ENCODE measurements at places on chromosomes 12 and 14. TPM values are rescaled to one million over a fixed set of nuclear protein-coding genes. Genes with fewer than 3 reads are reported as not detected.

- DNase-seq, result peak; percentile 65
These were observed 108.3 kb downstream of the NUAK1 start for GRCh38 chr12:106030210-106031071.

GRCh38 chr14:88164906-88165534 is 158.0 kb downstream of the KCNK10 start:
- peak; percentile 1 for DNase-seq

GRCh38 chr12:106684497-106684896 is 90.0 kb upstream of the RIC8B start:
- DNase-seq, result no peak

GRCh38 chr12:130948751-130949150 is 5.0 kb upstream of the ADGRD1 start:
- no peak for DNase-seq

- DNase-seq, result no peak
These were observed 435.0 kb upstream of the STXBP6 start for GRCh38 chr14:25484906-25485305.

DNA sequence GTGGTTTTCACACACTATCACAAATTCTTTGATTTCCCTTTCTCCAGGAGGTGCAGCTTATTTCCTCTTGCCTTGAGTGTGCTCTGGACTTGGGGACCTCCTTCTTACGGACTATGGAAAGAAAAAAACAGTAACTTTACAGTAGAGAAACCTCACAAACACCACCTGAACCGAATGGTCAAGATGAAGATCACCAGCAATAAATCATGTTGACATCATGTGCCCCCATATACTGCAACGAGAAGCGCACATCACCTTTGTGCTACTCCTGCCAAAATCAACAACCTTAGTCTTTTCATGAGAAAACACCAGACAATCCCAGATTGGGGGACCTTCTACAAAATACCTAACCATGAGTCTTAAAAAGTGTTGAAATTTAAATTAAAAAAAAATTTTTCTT is 13.3 kb upstream of the NYNRIN start:
- no peak for DNase-seq

- DNase-seq, result peak; percentile 0
These were observed 201.7 kb downstream of the EXOC5 start for GRCh38 chr14:57066887-57067513.

- no peak for DNase-seq
These were observed 216.5 kb downstream of the SLC38A4 start for GRCh38 chr12:46609273-46609623.

GRCh38 chr12:53340398-53340797 is 4.2 kb upstream of the SP7 start:
- peak; percentile 15 for DNase-seq

GRCh38 chr14:52825085-52825484 is 33.7 kb upstream of the GNPNAT1 start:
- DNase-seq, result no peak

GRCh38 chr12:41293011-41293410 is 104.9 kb downstream of the PDZRN4 start:
- DNase-seq, result no peak

GRCh38 chr12:42859612-42860011 is 270.1 kb upstream of the PRICKLE1 start:
- DNase-seq, result peak; percentile 69

DNA sequence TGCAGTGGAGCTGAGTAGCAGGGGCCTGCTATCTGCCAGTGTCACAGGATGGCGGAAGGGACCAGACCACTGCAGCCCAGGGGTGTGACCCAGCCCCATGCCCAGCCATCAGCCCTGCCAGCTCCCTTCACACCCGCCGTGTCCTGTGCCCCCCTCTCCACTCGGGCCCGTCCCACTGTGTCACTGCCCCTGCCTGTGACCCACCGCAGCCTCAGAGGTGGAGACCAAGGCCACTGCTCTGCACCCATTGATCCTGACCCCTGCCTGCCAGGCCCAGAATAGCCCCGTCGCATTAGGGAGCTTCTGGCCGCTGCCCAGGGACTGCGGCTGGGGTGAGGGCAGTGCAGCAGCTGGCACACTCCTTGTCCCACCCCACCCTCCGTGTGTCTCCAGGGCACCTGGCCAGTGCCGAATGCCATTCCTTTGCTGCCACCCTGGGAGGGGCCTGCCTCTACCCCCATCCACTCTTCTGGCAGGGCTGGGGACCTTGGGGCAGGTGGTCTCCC is 2.1 kb upstream of the CRIP2 start:
- DNase-seq, result no peak

DNA sequence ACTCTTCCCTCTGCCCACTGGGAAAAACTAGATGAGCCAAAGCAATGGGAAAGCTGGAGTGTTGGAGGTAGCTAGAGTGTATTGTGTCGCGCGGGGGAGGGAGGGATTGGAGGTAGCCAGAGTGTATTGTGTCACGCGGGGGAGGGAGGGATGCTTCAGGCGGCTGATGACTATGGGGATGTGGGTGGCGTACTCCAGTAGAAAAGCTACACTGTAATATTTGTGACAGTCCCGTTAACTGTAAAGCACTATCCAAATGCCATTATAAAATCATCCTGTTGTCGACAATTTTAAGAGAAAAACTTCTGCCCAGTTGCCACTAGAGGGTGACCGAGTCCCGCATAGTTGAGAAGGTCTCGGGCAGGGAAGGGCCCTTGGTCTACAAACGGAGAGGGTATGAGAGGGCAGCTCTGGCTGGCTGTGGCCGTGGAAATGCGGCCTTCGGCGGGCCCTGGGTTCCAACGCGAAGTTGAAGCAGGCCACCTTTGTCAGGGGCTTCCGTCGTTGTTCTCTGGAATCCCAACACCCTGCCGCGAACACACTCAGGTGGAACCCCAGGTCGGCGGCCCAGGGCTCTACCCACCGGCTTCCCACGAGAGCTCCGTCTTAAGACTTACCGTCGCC is 15.1 kb upstream of the PLEK2 start:
- peak; percentile 70 for DNase-seq

- DNase-seq, result peak; percentile 83
These were observed 113.2 kb upstream of the FLRT2 start for GRCh38 chr14:85416771-85417170.

DNA sequence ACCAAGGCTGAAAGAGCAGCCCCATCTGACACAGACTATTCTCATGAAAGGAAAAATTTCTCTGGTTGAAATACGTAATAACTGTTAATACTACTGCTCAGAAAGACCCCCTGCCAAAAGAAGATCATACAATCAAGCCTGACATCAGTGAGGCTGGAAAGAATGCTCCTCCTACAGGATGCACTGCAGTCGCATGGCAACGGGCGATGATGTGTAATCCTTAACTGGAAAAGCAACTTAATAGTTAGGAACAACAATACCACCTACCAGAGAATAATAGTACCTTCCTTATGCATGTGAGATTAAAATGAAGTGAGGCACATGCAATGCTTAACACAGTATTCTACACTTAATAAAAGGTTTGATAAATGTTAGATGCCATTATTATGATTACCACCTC is 1.2 kb upstream of the GOLGA5 start:
- DNase-seq, result peak; percentile 20

Gene KRT84
- total RNA-seq, result not detected

Gene RNASE3
- total RNA-seq, result not detected

Gene G2E3
- 14.7 TPM for total RNA-seq

Gene C12orf54
- total RNA-seq, result not detected

Gene TSPAN8
- under 0.01 TPM for total RNA-seq

Gene LRRC10
- not detected for total RNA-seq

Gene MUCL1
- not detected for total RNA-seq

Gene SERPINA9
- not detected for total RNA-seq

Gene DAO
- not detected for total RNA-seq

Gene ZNF891
- total RNA-seq, result 1.2 TPM

Gene LAG3
- total RNA-seq, result 0.26 TPM

Measured in fibroblast of lung (primary cell).